HTR-8/SVneo (cell line): ENCODE measurements at places on chromosomes 6 and 20.

DNA sequence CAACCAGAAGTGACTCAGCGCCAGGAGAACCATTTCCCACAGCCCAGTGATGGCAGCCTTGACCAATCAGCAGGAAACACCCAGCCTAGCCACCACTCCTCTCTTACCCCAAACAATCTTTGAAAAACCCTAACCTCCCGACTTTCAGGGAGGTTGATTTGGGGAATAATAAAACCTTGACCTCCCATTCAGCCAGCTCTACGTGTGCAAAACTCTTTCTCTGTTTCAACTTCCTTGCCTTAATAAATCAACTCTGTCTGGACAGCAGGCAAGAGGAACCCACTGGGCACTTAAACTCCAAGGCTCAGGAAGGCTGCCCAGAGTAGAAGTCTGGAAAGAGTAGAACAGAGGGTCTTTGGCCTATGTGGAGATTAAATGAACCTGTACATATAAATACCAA lies 35.0 kb downstream of the SERPINB1 start:
- DNase-seq: no peak

- no peak for DNase-seq
Measured at GRCh38 chr20:58070664-58071196, 157.7 kb downstream of the ANKRD60 start.

GRCh38 chr20:17317341-17317740 lies 90.5 kb downstream of the PCSK2 start:
- DNase-seq: no peak

GRCh38 chr6:43977404-43978111 lies 149.7 kb downstream of the MRPL14 start:
- DNase-seq: no peak

DNA sequence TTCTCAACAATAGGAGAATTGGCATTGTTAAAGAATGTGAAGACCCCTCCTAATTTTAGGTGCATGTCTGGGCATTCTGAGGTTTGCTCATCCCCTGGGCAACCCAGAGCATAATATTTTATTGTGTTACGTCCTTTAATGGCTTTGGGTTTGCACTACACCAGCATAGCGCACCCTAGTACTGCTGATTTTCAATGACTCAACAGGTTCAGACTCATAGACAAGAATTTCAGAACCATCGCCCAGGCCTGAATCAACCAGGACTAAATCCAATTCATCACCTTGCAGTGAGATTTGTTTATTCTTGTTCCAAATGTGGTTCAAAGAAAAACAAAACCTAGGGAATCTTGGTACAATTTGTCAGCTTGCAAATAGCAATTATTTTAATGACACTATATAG lies 137.8 kb upstream of the PHACTR1 start:
- DNase-seq: no peak
